Fibroblast of skin of right biceps (primary cell): ENCODE measurements at places on chromosomes 6 and 20.

DNA sequence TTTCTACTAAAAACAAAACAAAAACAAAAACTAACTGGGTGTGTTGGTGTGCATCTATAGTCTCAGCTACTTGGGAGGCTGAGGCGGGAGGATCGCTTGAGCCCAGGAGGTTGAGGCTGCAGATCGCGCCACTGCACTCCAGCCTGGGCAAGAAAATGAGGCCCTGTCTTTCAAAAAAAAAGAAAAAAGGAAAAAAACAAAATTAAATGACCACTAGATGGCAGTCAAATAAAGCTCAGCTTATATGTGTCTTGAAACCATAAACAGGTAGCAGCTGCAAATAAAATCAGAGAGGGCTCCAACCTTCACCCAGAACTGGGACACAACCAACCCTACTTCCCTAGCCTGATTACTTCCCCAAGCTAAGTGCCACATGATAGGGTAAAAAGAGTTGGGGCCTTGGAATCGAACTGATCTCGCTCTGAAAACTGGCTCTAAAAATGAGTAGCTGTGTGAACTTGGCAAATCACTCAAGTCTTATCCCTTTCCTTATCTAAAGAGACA lies 67.1 kb upstream of the ADGRF4 start:
- DNase-seq, result peak; percentile 42

DNA sequence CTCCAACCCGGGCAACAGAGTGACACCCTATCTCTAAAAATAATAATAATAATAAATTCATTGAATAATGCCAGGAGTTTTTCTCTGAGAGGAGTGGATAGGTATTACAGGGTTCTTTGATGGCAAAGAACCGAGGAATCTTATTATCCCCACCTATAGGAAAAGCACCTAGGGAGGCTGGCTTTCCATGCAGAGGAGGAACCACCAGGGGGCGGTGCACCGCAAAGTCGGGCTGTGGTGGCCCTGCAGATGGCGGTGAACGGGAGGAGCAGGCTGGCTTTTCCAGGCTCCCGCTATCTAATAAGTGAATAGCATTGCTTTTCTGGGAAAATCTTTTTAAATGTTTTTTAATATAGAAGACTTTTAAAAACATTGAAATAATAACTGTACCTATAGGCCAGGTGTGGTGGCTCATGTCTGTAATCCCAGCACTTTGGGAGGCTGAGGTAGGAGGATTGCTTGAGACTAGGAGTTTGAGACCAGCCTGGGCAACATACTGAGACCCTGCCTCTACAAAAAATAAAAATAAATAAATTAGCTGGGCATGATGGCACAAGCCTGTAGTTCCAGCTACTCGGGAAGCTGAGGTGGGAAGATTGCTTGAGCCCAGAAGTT lies 864.2 kb downstream of the KIF16B start:
- no peak for DNase-seq

GRCh38 chr6:166959911-166960608 lies 3.7 kb upstream of the RNASET2 start:
- DNase-seq, result no peak

- DNase-seq, result peak; percentile 97
Measured at GRCh38 chr20:44730441-44730840, 15.2 kb upstream of the KCNK15 start.

- DNase-seq, result no peak
Measured at GRCh38 chr6:163249651-163250101, 164.8 kb upstream of the QKI start.

- no peak for DNase-seq
Measured at GRCh38 chr6:56521454-56521853, 121.2 kb downstream of the DST start.

GRCh38 chr6:1382883-1383728 lies 6.3 kb upstream of the FOXF2 start:
- DNase-seq, result no peak

GRCh38 chr6:125787791-125788190 lies 3.0 kb upstream of the NCOA7 start:
- no peak for DNase-seq
